Left lobe of liver (tissue), 2 donors: ENCODE measurements at places on chromosomes 13 and 19. TPM values are rescaled to one million over a fixed set of nuclear protein-coding genes. Genes with fewer than 3 reads are reported as not detected.

GRCh38 chr19:45900738-45901431 is 1.5 kb downstream of the MYPOP start:
- no peak for DNase-seq

GRCh38 chr13:71285700-71286099 is 581.3 kb downstream of the DACH1 start:
- DNase-seq, result no peak

DNA sequence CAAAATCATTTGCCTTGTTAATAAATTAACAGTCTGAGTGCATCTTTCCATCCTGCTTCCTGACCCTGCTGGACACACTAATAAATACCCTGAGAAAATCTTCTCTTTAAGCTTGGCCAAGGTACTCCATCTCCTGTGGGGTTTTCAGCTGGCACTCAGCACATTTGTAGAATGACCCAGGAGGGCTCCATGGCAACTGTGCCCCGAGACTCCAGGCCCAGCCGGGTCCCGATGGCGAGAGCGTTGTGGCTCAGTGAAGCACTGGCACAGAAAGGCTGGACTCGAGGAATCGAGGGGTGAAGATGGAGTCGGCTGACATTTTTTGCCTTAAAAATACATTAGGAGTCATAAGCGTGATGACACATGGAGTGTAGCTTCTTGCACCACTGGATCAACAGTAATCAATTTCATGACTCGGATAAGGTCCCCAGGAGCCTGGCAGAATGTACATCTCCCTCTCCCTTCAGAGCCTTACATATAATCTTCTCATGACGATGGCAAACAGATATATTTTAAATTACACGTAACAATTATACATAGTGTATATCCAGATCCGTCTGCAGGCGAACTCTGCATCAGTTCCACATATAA is 85.4 kb downstream of the SLC7A1 start:
- no peak for DNase-seq

GRCh38 chr19:17469092-17469480 is 1.2 kb upstream of the SLC27A1 start:
- no peak for DNase-seq

DNA sequence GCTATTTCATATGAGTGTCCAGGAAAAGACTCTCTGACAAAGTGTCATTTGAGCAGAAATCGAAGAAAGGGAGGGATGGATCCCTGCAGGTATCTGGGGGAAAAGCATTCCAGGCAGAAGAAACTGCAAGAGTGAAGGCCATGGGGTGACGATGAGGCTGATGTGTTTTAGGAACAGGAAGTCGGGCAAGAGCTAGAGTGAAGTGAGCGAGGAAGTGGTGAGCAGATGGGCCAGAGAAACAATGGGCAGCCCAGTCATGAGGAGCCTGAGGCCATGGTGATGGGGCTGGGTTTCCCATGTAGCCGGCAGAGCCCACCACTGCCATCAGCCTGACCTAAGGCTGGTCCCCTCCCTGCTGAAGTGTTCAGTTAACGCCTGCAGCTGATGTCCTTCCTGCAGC is 150.2 kb downstream of the TNFSF13B start:
- no peak for DNase-seq

GRCh38 chr13:21698817-21699679 is 28.2 kb downstream of the FGF9 start:
- DNase-seq, result no peak

- DNase-seq, result peak; percentile 49
Measured at GRCh38 chr19:54029930-54030490, 33.7 kb downstream of the VSTM1 start.

GRCh38 chr13:106467427-106468122 is 67.9 kb downstream of the EFNB2 start:
- DNase-seq, result no peak

DNA sequence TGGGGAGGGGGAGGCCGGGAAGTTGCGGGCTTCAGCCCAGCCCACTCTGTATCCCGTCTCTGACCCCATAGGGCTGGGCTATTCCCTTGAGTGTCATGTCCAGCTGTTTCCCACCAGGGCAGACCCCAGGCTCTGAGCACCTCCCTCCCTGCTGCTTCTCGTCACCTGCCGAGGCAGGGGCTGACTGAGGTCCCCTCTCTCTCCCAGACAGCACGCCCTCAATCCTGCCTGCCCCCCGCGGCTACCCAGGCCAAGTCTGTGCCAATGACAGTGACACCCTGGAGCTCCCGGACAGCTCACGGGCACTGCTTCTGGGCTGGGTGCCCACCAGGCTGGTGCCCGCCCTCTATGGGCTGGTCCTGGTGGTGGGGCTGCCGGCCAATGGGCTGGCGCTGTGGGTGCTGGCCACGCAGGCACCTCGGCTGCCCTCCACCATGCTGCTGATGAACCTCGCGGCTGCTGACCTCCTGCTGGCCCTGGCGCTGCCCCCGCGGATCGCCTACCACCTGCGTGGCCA is 625 bp downstream of the F2RL3 start:
- DNase-seq, result no peak

The CEACAM7 gene
- total RNA-seq, result not detected

- DNase-seq, result no peak
Measured at GRCh38 chr13:41652735-41653361, 195.5 kb downstream of the RGCC start.

The SLC6A16 gene
- 2.4 TPM for total RNA-seq

GRCh38 chr19:16896146-16897028 is 7.6 kb downstream of the F2RL3 start:
- no peak for DNase-seq

GRCh38 chr19:47022541-47023447 is 3.2 kb downstream of the NPAS1 start:
- DNase-seq, result no peak

The ZNF724 gene
- 0.58 TPM for total RNA-seq

DNA sequence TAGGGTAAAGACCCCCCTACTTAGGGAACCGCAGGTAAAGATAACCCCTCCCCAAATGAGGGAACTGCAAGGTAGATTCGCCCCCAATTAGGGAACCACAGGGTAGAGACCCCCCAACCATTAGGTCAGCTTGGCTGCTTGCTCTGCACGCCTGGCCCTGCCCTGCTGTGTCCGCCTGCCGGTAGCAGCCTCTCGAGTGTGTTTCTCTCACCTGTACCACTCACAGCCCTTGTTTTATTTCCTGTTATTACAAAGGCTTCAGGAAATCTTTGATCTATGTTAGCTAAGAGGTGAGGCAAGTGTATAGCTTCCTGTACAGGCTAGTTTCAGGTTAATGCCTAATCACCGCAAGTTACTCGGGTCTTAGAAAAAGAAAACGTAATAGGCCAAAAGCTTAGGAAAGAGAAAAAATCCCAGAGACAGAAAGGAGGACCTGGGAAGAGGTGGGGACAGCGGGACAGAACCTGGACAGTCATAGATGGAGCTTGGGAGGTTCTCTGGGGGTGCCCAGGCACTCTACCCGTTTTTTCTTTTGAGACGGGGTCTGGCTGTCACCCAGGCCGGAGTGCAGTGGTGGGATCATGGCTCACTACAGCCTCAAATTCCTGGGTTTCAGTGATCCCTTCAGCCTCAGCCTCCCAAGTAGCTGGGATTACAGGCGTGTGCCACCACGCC is 23.1 kb upstream of the EIF3G start:
- DNase-seq, result no peak

The SCAF1 gene
- 35.5 TPM for total RNA-seq

DNA sequence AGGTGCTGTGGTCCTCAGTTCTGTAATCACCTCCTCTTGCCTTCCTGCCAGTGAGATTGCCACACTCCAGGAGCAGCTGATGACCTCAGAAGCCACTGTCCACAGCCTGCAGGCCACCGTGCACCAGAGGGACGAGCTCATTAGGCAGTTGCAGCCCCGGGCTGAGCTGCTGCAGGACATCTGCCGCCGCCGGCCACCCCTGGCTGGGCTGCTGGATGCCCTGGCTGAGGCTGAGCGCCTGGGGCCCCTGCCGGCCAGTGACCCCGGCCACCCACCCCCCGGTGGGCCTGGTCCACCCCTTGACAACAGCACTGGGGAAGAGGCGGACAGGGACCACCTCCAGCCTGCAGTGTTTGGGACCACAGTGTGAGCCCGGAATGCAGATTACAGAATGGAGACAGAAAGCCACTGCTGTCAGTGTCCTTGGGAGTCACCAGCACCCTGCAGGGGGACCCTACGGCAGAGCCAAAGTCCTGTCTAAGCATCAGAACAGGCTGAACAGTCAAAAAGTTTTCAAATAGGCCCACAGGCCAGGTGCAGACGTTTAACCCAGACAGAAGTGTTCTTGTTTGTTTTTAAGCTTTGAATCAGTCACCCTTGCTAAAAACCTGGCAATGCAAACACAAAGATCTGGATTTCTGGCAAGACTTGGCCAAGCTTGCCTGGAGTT is 4.2 kb downstream of the VMAC start:
- no peak for DNase-seq

The ATP8B3 gene
- 1.4 TPM for total RNA-seq

The DENND1C gene
- 1.1 TPM for total RNA-seq

- DNase-seq, result no peak
Measured at GRCh38 chr13:44159633-44160279, 213.9 kb upstream of the SERP2 start.

The PEG3 gene
- total RNA-seq, result 11.8 TPM

The ZNF805 gene
- total RNA-seq, result 4.5 TPM

DNA sequence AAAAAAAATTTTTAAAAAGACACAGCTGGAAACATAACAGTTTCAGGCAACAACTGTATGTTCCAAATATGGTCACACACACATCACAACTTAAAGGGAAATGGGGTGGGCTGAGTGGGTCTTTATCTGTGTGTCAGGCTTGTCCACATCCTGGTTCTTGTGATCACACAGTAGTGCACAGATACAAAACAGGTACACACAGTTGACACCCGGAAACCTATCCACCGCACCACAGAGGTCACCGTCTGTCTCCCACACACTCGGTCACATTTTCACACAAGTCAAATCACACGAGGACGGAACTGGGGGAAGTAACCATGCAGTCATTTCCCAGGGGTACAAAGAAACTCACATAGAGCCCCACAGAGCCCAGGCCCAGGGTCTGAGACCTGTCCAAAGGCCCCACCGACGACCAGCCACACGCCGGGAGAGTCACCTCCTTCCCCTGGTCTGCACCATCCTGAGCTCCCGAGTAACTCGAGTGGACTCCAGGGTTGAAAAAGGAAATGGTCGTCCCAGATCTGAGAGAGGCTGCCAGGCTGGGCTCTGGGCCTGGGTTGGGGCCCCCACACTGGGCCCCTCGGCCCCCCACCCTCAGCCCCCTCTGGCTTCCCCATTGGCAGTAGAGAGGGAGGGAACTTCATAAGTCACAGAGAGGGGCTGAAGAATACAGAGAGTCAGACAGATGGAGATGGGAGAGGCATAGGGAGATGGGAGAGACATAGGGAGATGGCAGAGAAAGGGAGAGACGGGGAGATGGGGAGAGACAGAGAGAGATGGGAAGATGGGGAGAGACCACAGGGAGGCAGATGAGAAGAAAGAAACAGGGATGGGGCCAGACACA is 1.3 kb upstream of the PPAN start:
- peak; percentile 42 for DNase-seq

DNA sequence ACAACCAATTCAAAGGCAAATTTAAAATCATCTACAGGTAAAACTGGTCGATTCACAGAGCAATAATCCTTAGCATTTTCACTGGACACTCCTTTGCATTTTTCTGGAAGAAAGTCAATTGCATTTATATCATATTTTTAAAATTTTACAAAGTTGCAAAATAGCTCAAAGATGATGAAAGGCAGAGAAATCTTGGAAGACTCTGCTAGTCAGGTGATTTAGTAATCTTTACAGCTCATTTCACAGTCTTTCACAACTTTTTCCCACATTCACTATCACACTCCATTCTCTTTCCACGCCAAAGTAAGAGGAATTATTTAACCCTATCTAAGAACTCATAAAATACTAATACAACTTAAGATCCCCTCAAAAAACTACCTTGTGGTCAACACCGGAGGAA is 1063.8 kb downstream of the EFNB2 start:
- DNase-seq, result no peak

The NDUFA3 gene
- total RNA-seq, result 74.5 TPM

The FAM124A gene
- 0.50 TPM for total RNA-seq

GRCh38 chr13:109910194-109910593 is 123.8 kb upstream of the IRS2 start:
- no peak for DNase-seq

DNA sequence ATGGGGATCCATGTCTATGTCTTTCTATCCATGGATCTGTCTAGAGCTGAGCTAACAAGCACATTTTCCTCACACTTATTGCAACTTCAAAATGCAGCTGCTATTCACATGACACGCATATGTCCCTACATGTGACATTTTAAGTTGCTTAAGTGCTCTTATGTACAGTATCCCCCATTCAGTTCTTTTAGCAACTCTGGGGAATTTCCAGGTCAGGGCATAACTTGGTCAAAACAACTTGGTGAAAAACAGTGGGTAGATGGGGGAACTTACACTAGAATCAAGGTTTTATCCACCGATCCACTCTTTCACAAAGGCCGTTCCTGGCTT is 73.0 kb downstream of the COL4A1 start:
- no peak for DNase-seq

- DNase-seq, result no peak
Measured at GRCh38 chr13:78700121-78700910, 41.4 kb upstream of the OBI1 start.

DNA sequence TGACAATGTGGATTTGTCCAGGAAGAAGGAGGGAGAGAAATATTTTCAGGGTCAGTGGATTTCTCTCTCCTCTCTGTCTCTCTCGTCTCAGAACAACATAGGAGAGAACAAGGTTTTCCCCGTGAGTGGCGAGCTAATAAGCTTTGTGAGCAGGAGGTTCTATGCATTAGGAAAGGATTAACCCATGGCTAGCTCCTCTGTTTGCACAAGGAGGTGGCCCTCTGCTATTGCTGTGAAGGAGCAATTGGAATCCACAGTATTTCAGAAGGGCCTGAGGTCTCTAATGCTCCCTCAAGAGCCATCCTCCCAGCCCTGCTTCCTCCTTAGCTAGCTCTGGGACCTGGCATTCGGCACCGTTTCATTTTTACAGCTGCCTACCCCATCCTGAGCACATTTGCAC is 288.9 kb upstream of the MAB21L1 start:
- DNase-seq, result no peak

The IGSF23 gene
- total RNA-seq, result 7.0 TPM

DNA sequence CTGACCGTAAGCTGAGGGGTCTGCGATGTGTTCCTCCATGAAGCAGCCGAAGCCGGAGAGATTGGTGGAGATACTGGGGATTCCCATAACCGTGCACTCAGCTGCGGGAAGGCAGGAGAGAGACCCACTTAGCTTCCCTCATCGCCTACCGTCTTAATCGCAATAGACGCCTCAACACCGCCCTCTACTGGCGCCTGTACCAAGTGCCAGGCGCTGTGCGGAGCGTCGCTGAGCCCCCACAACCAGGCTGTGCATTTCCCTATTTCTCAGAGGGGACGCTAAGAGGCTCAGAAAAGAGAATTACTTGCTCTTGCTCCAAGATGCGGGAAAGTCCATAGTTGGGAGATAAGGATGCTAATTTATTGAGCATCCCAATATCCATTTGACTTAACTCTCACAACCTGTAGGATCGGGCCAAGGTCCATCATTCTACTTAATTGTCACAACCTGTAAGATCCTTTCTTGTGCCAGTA is 5.8 kb downstream of the FTL start:
- DNase-seq, result peak; percentile 72

The DCT gene
- 0.30 TPM for total RNA-seq

- DNase-seq, result no peak
Measured at GRCh38 chr13:24927810-24928404, 163.9 kb downstream of the RNF17 start.

The GJB2 gene
- total RNA-seq, result 30.7 TPM

The CRX gene
- total RNA-seq, result not detected

- DNase-seq, result no peak
Measured at GRCh38 chr19:290372-291005, 714 bp downstream of the PLPP2 start.

- DNase-seq, result no peak
Measured at GRCh38 chr19:4060621-4061177, 6.0 kb downstream of the ZBTB7A start.
